Activated naive CD4-positive, alpha-beta T cell treated with anti-CD3 and anti-CD28 coated beads for 36 hours (primary cell): ENCODE measurements at places on chromosomes 16 and 17. TPM values are rescaled to one million over a fixed set of nuclear protein-coding genes. Genes with fewer than 3 reads are reported as not detected.
A peak's percentile ranks its signal among the peaks of the same experiment; 100 is the strongest.

- peak; percentile 76 for DNase-seq
- peak within 1 kb of the TSS; percentile 89 for H3K4me3 ChIP-seq
- H3K4me1 ChIP-seq: peaks cover 48% of the 10 kb centered on the region
- peak within 1 kb of the TSS; percentile 94 for H3K27ac ChIP-seq
Measured at GRCh38 chr17:68290955-68291835, at the start of the genes ARSG and SLC16A6. Gene ARSG (plus strand): TSS chr17:68291495. CDS start chr17:68307494, 15,999 bp downstream. Gene SLC16A6 (minus strand): TSS chr17:68291127. CDS start chr17:68278320, 12,807 bp downstream.

Gene DNAH9
- not detected for total RNA-seq

- no peak overlapping the region for H3K4me3 ChIP-seq
- peak overlapping the region; percentile 43 for H3K27ac ChIP-seq
- no peaks in the 10 kb centered on the region for H3K36me3 ChIP-seq
- DNase-seq: no peak
- H3K27me3 ChIP-seq: no peaks in the 10 kb centered on the region
- peaks cover 25% of the 10 kb centered on the region for H3K4me1 ChIP-seq
Measured at GRCh38 chr16:80570106-80570478, 29.3 kb downstream of the DYNLRB2 start.

GRCh38 chr17:50541402-50541715, 5.6 kb upstream of the SPATA20 start:
- H3K27me3 ChIP-seq: peaks cover 2% of the 10 kb centered on the region
- no peaks in the 10 kb centered on the region for H3K36me3 ChIP-seq
- H3K4me1 ChIP-seq: peaks cover 10% of the 10 kb centered on the region
- DNase-seq: no peak
- H3K4me3 ChIP-seq: peak overlapping the region; percentile 64

DNA sequence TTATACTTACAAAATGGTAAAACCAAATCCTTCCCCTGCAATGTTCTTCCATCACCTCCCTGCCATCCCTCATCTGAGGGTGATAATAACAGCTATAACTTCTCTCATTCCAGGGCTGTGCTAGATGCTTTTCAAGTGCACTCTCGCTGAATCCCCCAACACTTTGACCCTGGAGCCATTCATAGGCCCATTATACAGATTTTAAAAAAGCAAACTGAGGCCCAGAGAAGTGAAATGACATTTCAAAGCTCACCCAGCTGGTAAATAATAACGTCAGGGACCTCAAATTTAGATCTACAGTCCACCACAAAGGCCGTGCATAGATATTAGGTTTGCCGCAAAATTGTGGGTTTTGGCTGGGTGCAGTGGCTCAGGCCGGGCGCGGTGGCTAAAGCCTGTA, 378.8 kb downstream of the SLC39A11 start:
- H3K36me3 ChIP-seq: peaks cover 21% of the 10 kb centered on the region
- no peak overlapping the region for H3K27ac ChIP-seq
- DNase-seq: no peak
- no peaks in the 10 kb centered on the region for H3K27me3 ChIP-seq

DNA sequence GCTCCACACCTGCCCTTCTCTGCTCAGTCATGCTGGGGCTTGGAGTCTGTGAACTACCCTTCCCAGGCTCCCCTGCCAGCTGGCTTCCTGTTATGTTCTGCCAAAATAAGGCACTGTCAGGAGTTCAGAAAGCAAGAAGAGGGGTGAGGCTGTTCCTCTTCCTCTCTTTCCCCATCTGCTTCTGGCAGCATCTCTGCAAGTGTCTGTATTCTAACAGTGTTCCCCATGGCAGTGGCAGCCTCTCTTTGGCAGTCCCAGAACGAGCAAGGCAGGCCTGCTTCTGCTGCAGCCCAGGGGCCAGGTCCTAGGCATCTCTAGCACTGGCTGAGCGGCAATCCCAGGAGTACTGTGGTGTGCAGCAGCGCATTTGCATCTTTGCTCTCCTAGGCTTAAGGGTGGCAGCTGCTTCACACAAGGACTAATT, 219.1 kb downstream of the STX8 start:
- DNase-seq: no peak
- peaks cover 3% of the 10 kb centered on the region for H3K36me3 ChIP-seq
- H3K27ac ChIP-seq: no peak overlapping the region
- H3K4me1 ChIP-seq: no peaks in the 10 kb centered on the region

- H3K27me3 ChIP-seq: no peaks in the 10 kb centered on the region
- H3K4me1 ChIP-seq: peaks cover 61% of the 10 kb centered on the region
- H3K36me3 ChIP-seq: peaks cover 2% of the 10 kb centered on the region
Measured at GRCh38 chr17:82534401-82534812, 14.9 kb downstream of the FOXK2 start.

Gene CCL18
- total RNA-seq: not detected

Gene PYDC1
- not detected for total RNA-seq

Gene NTN1
- total RNA-seq: 0.47 TPM

GRCh38 chr16:76970087-76970744, 220.8 kb upstream of the MON1B start:
- DNase-seq: no peak

DNA sequence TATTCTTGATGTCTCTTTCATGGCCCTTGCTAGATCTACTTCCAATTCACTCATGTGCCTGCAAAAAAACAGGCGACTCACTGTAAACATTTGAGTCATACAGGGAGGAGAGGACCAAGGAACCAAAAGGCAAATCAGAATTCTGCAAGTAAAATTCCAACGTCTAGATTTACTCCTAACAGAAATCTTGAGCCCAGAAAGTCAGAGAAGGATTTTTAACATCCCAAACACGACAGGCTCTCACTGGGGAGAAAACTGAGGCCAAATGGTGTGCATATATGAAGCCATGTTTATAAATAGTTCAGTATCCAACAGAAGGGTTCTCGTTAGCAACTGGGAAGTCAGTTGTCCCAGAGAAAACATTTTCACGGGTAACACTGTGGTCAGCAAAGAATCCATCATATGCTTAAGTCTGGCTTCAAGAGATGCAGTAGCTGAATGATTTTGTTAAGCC, 40.1 kb downstream of the LITAF start:
- H3K4me1 ChIP-seq: peaks cover 12% of the 10 kb centered on the region
- H3K27ac ChIP-seq: no peak overlapping the region
- no peak overlapping the region for H3K4me3 ChIP-seq
- peaks cover 31% of the 10 kb centered on the region for H3K36me3 ChIP-seq
- H3K27me3 ChIP-seq: no peaks in the 10 kb centered on the region
- DNase-seq: no peak

DNA sequence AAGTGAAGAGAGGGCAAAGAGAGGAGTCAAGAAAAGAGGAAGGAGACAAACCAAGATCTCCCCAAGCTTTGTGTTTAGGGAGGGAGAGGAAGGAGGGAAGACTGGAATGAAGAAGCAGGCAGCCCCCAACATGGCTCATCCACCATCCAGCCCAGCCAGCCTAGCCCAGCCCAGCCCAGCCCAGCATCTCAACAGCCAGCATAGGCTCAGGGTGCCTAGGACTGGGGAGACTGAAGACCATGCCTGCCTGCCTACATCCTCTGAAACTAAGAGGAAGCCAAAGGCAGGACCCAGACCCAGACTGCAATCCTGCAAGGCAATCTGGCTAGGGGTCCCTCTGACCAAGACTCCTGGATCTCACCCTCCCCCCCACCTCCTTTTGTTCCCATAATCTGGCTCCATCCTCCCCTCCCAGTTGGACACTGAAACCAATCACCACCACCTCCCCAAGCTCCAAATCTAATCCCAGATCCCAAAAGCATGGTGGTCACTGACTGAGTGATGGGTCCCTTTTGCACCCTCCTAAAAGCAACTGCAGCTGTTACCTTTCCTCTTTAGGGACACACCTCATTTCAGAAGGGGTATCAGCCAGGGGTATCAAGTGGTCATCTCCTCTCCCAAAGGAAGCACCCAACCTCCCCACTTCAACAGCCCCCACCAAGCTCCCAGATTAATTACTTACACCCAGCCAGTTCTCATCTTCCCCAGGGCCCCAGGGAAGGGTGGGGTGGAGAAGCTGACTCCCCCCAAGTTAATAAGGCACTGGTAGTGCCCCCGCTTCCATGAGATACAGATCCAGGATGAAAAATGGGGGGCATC, 1.2 kb downstream of the HDAC5 start:
- H3K27ac ChIP-seq: no peak overlapping the region
- H3K36me3 ChIP-seq: no peaks in the 10 kb centered on the region
- H3K4me1 ChIP-seq: peaks cover 32% of the 10 kb centered on the region
- DNase-seq: no peak

DNA sequence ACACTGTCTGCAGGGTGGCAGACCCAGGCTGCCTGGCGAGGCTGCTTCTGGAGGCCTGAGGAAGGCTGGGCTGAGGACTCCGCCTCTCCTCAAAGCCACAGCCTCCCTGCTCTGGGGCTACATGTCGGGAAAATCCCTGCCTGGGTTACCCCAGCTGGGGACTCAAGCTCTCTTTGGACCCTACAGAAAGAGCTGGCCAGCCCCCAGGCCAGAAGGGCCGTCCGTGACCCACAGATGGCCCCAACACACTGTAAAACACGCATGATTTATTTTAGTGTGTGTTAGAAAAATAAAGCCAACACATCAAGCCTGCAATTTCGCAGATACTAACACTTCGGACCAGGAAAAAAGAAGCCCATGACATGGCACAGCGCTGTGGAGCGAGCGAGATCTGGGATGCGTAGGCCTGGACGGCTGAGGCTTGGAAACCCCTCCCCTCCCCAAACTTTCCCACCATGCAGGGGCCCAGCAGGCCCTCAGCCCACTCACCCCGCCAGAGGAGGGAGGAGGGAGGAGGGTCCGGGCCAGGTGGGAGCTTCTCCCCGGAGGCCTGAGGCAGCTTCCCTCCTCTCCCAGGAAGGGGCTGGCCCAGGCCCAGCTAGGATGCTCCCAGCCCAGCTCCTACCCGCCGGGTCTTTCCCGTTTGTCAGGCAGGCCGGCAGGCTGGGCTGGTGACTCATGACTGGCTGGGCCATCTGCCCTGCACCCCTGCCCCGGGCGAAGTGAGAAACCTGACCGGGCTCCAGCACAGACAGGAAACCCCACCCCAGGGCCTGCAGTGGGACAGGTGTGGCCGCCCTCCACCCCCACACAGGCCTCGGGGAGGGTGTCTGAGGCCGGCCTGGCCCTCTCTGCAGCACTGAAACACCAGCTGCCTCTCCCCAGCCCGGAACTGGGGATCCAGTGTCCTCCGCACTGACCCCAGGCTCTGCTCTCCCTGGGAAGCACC, 34.1 kb upstream of the SLC38A10 start:
- H3K27me3 ChIP-seq: peaks cover 3% of the 10 kb centered on the region
- H3K27ac ChIP-seq: no peak overlapping the region
- DNase-seq: no peak
- H3K36me3 ChIP-seq: no peaks in the 10 kb centered on the region
- no peaks in the 10 kb centered on the region for H3K4me1 ChIP-seq

Gene PHAF1
- 8.4 TPM for total RNA-seq

GRCh38 chr17:35390663-35391062, 17.2 kb upstream of the SLFN11 start:
- no peaks in the 10 kb centered on the region for H3K36me3 ChIP-seq
- H3K27me3 ChIP-seq: no peaks in the 10 kb centered on the region
- DNase-seq: no peak

- no peak for DNase-seq
- H3K4me3 ChIP-seq: peak overlapping the region; percentile 34
- no peaks in the 10 kb centered on the region for H3K27me3 ChIP-seq
- H3K27ac ChIP-seq: peak overlapping the region; percentile 85
- H3K4me1 ChIP-seq: peaks cover 65% of the 10 kb centered on the region
- peaks cover 19% of the 10 kb centered on the region for H3K36me3 ChIP-seq
Measured at GRCh38 chr17:48426019-48426665, 3.9 kb downstream of the SKAP1 start.

DNA sequence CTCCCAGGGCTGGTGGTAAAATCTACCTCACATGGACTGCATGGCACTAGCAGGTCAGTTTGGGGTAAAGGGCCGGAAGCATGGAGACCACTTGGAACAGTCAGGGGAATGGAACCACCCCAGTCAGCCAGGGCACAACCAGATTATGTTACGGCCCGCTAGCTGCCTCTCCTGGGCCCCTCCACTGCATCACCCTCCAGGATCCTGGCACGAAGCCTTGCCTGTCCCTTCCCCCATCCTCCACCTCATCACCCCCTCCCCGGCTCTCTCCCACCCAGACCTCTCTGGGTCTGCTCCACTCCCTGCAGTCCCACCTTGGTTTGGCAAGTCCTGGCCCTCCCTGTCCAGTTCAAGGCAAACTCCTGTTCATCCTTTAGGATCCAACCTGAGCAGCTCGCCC, 91.7 kb downstream of the CLEC16A start:
- no peaks in the 10 kb centered on the region for H3K4me1 ChIP-seq
- H3K27me3 ChIP-seq: no peaks in the 10 kb centered on the region
- no peak overlapping the region for H3K27ac ChIP-seq
- H3K36me3 ChIP-seq: peaks cover 21% of the 10 kb centered on the region

DNA sequence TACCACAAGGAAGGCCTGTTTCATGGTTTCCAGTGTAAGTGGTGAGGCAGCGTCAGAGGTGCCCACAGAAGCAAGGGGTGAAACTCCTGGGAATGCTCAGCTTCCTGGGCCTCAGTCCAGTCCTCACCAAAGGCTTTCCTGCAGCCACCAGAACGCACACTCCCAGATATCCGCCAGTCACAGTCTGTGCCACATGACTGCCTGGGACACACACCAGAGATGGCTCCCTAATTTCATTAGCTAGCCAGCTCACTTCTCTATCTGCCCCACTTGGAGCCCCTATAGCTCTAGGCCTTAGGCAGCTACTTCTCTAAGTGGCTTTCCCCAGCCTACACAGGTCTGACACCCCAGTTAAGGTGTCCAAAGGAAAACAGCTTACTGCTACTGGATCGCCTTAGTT, 77.0 kb downstream of the CYTH1 start:
- no peak for DNase-seq
- H3K27me3 ChIP-seq: no peaks in the 10 kb centered on the region
- H3K27ac ChIP-seq: peak overlapping the region; percentile 56
- H3K36me3 ChIP-seq: peaks cover 33% of the 10 kb centered on the region
- peaks cover 39% of the 10 kb centered on the region for H3K4me1 ChIP-seq

- H3K27me3 ChIP-seq: peaks cover 20% of the 10 kb centered on the region
- peaks cover 4% of the 10 kb centered on the region for H3K4me1 ChIP-seq
- no peaks in the 10 kb centered on the region for H3K36me3 ChIP-seq
Measured at GRCh38 chr16:82633964-82634600, 7.3 kb downstream of the CDH13 start.

GRCh38 chr16:21156767-21157467, 1.6 kb upstream of the LDAF1 start:
- peaks cover 22% of the 10 kb centered on the region for H3K4me1 ChIP-seq
- no peak overlapping the region for H3K27ac ChIP-seq
- no peaks in the 10 kb centered on the region for H3K36me3 ChIP-seq
- no peak overlapping the region for H3K4me3 ChIP-seq
- no peaks in the 10 kb centered on the region for H3K27me3 ChIP-seq

- H3K27me3 ChIP-seq: no peaks in the 10 kb centered on the region
- no peaks in the 10 kb centered on the region for H3K36me3 ChIP-seq
- H3K27ac ChIP-seq: no peak overlapping the region
- no peaks in the 10 kb centered on the region for H3K4me1 ChIP-seq
- no peak overlapping the region for H3K4me3 ChIP-seq
- no peak for DNase-seq
Measured at GRCh38 chr17:69810326-69810965, 264.6 kb upstream of the KCNJ16 start.

Gene ZNF423
- 0.05 TPM for total RNA-seq

- peaks cover 10% of the 10 kb centered on the region for H3K4me1 ChIP-seq
- peaks cover 40% of the 10 kb centered on the region for H3K27me3 ChIP-seq
- no peak within 1 kb of the TSS for H3K27ac ChIP-seq
- H3K36me3 ChIP-seq: no peaks in the 10 kb centered on the region
Measured at GRCh38 chr17:44829523-44830358, at the start of gene GJC1. Gene GJC1 (minus strand): TSS chr17:44830287. CDS start chr17:44805817, 24,470 bp downstream.
